ENCODE measurements at places on chromosomes 13 and 19. TPM values are rescaled to one million over a fixed set of nuclear protein-coding genes. Genes with fewer than 3 reads are reported as not detected.

Gene TRPC4
- total RNA-seq: 10.8 TPM

Gene EXOC3L2
- 0.27 TPM for total RNA-seq

Gene KLK8
- not detected for total RNA-seq

Gene SLC7A9
- 2.1 TPM for total RNA-seq

Gene ZC3H4
- 16.8 TPM for total RNA-seq

Measured in cerebellum (tissue), 4 donors.